Hindlimb muscle (tissue), 1 donor: ENCODE measurements at places on chromosomes 2 and 18.

GRCh38 chr18:8948471-8949149 is 153.9 kb upstream of the NDUFV2 start:
- peak; percentile 25 for DNase-seq

- DNase-seq: no peak
Measured at GRCh38 chr18:76367168-76368125, 127.6 kb downstream of the ZNF516 start.

GRCh38 chr2:68921646-68922045 is 31.0 kb downstream of the GKN2 start:
- no peak for DNase-seq

GRCh38 chr2:29562896-29563295 is 358.5 kb downstream of the ALK start:
- no peak for DNase-seq

GRCh38 chr2:106168657-106169056 is 25.4 kb downstream of the UXS1 start:
- no peak for DNase-seq

DNA sequence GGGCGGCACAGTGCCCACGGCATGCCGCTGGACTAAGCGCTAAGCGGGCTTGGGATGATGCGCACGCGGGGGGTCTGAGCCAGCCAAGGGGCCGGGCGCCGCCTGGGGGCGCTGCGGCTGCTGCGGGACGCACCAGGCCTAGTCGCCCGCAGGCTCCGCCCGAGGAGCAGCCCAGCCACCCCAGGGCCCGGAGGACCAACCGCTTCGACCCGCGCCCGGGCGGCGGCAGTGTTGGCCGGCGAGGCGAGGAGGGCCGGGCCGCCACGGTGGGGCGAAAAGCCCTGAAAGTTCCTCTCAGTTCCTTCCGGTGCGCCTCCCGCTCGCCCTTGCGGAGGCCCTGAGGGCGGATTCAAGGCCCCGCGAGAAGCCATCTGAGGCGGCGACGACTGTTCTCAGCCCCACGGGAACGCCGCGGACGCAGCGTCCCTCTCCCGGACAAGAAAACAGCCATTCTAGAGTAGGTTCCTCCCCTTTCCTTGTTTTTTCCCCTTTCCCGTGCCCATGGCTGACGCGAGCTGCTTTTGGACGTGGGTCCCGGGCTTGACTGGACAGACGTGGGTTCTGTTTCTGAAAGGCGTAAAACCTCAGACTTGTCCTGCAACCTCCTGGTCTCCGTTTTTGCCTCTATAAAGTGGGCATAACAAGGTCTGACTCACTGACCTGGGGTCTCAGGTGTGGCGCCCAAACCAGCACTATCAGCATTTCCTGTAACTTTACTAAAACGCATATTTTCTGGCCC is at the start of gene ANKAR:
Gene ANKAR, plus strand, starts transcription at position 297 of the 739 bp plus-strand sequence. CDS start 1,821 bp downstream, outside the sequence.
- peak; percentile 90 for DNase-seq

GRCh38 chr2:63522950-63523349 is 65.3 kb downstream of the WDPCP start:
- DNase-seq: no peak

DNA sequence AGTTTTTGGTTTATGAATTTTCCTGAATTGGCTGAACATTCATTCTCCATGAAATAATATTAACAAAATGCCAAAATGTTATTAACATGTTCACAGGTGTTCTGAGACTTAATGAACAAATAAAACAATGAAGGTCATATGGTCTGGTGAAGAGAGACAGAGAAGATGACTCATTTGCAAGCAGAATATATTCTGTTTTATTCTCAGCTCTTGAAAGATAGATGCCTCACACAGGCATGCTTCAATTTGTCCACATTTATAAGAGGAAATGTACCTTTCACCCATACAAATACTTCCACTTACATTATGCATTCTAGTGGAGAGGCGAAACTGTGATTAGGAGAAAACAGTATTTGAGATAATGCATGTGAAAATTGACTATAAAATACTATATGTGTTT is 75.4 kb upstream of the PGAP1 start:
- no peak for DNase-seq

GRCh38 chr2:69687971-69688611 is 44.6 kb upstream of the AAK1 start:
- no peak for DNase-seq
